Cerebellar nuclear complex (tissue), 1 donor: ENCODE measurements at places on chromosomes 7 and 10.
A peak's percentile ranks its signal among the peaks of the same experiment; 100 is the strongest.

GRCh38 chr7:106905734-106906133 lies 40.7 kb downstream of the PIK3CG start:
- DNase-seq, result no peak

- DNase-seq, result no peak
Observed at GRCh38 chr7:112156412-112156811, 49.8 kb downstream of the DOCK4 start.

DNA sequence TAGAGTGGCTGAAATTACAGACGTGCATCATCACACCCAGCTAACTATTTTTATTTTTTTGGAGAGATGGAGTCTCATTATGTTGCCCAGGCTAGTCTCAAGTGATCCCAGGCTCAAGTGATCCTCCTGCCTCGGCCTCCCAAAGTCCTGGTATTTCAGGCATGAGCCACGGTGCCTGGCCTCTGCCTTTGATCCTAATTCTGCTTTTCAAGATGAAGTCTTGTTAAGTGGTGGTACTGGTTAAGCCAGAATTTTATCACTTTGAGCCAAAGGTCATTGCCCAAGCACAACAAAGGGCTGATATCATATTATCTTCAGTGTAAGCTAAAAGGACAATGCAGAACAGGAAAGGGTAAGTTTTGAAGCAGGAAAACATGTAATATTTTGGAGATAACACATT lies 64.2 kb downstream of the MYOF start:
- no peak for DNase-seq

GRCh38 chr7:34747867-34748727 lies 90.1 kb downstream of the NPSR1 start:
- peak; percentile 12 for DNase-seq

DNA sequence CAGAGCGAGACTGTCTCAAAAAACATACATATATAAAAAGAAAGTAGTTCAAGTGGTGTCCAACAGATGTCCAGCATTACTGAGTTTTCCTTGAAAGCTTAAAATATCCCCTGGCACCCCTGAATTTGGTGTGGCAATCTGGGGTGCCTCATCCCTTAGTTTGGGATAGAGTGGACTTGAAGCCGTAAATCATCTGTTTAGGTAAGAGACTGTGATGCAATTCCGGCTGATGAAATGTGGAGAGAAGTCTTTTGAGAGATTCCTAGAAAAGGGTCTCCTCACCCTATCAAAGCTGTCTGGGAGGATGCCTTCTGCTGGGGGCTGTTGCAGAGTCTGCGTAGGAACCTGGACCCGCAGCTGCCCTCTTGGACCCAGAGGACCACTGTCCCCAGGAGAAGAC lies 408.0 kb downstream of the RPS24 start:
- no peak for DNase-seq

GRCh38 chr10:72038458-72039001 lies 49.8 kb downstream of the SPOCK2 start:
- no peak for DNase-seq

DNA sequence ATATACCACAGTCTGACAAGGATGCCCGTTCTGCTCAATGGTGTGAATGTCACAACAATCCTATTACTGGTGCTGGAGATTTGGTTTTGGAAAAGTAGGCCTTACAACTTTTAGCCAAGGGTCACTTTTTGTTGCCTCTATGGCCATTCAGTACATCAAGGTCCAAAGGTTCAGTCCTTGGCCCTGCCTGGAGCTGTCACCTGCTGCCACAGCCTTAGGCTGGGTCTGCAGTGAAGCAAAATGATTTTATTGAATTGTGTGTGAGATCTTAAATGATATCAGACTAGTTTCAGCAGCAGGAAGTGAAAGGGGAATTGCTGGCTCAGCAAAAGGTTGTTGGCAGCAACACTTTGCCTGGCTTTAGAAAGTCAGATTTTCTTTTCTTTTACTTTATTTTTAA lies 427.6 kb downstream of the THSD7A start:
- DNase-seq, result no peak

DNA sequence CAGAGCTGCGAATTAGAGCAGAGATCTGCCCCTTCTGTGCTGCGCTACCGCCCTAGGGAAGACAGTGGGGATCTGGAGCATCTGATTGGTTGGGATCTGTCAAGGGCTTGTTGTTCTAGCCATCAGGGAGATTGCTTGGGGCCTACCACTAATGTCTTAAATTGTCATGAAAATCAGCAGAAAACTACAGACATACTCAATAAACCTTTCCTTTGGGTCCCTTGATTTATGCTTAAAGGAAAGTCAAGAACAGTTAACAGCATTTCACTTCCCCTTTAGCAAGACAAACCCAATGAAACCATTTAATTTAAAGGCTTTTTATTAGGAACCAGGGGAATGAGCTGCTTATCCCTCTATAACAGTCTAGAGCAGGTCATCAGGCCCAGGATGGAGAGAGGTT lies 10.0 kb downstream of the SLC25A28 start:
- DNase-seq, result no peak

- DNase-seq, result no peak
Observed at GRCh38 chr7:20441991-20442441, 111.3 kb downstream of the ITGB8 start.

DNA sequence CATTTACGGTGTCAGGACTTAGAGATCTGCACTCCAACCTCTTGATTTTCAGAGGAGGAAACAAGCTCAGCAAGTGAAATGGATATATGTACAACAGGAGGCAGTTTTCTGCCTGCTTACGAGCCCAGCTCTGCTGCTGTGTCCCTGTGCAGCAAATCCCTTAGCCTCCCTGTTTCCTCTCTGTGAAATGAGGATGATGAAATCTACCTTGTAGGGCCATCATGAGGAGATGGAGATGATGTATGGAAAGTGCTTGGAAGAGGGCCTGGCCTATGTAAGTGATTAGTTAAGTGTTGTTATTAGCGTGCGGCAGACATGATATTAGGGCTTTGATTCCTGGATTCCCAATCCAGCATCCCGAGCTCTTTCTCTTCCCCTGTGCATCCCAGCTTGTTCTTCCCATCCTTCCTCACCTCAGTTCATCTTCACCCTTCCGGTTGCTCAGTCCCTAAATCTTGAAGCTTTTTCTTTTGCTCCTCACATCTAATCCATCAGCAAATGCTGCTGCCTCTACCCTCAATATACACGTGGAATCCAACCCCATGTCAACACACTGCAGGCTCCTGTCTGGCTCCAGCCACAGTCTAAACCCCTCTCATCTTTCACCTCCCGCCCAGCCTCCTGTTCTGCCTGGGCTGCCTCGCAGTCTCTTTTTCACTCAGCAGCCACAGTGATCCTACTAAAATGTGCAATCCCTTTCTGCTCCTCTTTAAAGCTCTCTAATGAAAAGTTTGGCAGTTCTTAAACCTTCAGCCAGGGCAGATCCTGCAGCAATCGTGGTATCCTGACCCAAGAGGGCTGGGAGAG lies 113.8 kb downstream of the MARCHF5 start:
- DNase-seq, result no peak

- DNase-seq, result no peak
Observed at GRCh38 chr10:72802763-72803505, 90.6 kb upstream of the OIT3 start.

- DNase-seq, result peak; percentile 65
Observed at GRCh38 chr10:119412244-119413092, 130.1 kb downstream of the RGS10 start.

- no peak for DNase-seq
Observed at GRCh38 chr7:70975754-70976153, 156.2 kb upstream of the GALNT17 start.

DNA sequence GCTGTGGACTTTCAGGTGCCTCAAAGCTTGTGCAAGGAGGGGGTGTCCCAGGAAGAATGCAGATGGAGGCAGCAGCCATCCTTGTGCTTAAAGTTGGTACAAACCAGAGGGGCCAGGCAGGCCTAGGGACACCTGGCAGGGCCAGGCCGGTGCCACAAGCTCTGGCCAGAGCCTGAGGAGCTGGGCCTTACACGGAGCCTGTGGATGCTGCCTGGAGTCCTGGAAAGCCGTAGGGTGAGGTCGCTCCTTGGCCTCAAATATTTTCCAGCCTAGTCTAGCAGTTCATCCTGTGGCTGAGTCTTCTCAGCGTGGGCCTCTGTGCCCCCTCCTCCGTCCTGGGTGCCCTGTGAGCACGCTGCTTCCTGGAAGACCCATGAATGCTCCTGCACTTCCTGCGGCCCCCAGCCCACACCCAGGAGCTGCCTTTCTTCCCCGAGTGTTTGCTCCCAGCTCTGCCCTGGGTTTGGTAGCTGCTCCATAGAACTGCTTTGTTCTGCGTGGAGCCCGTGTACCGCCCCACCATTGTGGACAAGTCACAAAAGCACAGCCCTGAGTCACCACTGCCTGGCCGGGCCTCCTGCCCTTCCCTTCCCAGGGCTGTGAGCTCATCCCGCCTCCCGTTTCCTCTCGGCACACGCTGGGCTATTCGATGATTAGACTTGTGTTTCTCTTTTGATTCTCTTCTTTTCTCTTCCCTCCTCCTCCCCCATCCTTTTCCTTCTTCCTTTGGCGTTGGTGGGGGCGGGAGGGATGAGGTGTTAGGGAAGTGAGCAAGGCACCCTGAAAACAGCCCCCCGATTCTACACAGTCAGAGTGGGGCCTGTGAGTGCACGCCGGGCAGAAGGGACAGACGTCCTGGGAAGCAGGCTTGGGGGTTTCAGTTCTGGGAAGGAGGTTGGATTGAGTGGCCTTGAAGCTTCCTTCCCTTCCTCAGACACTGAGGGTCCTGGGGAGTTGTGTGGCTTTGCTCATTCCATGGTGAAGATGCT lies 73.2 kb upstream of the SHH start:
- DNase-seq, result no peak

DNA sequence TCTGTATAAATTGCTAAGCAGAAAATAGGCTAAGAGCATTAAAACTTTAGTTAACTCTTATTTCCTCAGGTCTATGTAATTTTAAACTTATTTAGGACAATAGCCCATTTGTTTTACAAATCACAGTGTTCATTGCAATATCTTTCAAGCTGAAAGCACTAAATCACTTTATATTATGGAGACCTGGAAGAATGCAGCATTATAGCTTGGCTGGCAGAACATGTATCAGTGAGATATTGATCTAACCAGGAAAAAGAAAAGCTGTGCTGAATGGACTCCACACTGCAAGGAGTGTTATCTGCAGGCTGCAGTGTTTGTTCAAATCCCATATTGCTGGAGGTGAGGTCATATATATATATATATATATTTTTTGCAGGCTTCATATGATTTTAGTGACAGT lies 517.5 kb downstream of the NRG3 start:
- DNase-seq, result no peak

- no peak for DNase-seq
Observed at GRCh38 chr10:7243873-7244272, 167.0 kb downstream of the SFMBT2 start.

DNA sequence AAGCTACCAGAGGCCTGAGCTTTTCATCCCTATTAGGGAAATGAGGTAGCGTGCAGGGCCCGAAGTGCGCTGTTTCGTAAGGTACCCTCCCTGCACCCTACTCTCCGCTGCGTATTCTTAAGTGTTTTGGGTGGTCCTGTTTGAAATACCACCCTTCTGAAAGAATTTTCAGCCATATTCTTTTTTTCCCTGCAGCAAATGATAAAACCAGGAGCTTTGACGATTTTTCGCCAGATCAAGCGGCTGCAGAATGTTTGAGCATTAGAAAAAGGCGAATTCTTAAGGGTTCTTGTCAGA lies 1.2 kb downstream of the RSBN1L start:
- DNase-seq, result no peak

GRCh38 chr10:97975598-97975997 lies 54.8 kb downstream of the CRTAC1 start:
- DNase-seq, result no peak

DNA sequence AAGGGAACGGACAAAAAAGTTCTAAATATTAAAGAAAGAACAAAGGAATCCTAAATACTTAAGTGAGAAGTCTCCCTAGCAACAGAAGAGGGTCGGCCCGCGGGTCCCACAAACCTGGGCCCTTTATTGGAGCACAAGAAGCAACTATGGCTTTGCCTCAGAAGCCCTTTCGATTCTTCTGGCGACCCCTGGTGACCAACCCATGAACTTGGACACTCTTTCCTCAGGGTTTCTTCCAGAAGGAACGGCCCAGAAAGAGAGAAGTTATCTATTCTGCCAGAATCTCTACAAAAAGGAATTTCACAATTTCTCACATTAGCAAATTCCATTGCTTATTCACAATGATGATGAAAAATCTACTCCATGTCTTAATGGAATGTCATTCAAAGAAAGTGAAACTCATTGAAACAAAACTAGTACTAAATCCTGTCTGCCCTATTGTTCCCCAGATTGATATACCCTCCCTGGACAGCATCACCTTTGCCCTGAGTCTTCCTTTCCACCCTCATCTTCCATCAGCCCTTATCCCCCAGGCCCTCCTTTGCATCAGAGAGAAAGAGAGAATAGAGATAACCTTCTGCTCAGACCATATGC lies 43.7 kb downstream of the CPVL start:
- DNase-seq, result no peak
